ENCODE measurements at places on chromosomes 5 and 9. TPM values are rescaled to one million over a fixed set of nuclear protein-coding genes. Genes with fewer than 3 reads are reported as not detected.

DNA sequence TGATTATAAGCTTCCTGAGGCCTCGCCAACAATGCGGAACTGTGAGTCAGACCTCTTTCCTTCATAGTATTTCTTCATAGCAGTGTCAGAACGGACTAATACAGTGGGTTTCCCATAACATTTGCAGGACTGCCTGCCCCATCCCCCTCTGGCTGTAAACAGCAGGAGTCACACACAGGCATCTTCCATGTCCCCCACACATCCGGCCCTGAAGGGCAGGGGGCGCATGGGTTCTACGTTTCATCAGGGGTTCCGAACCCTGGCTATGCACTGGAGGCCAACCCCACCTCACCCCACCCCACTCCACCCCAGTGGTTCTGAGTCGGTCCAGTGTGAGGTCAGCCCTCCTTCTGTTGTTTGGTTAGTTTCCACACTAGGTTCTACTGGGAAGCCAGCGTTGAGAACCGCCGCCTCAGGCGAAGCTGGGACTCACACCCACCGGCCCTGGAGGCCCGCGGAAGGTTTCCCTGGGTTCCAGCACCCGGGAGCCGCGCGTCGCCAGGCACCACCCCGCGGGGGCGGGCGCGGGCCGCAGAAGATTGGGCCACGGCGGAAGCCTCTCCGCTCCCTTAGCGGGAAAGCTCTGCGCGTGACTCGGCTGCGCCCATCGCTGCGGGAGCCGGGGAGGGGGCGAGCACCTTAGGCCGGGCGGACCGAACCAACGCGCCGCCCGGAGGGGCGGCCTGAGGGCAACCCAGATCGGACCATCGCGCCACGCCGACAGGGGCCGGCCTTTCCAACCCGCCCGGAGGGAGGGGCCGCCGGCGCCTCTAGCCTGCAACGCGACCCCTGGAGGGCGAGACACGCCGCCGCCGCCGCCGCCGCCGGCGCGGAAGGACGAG is at the start of gene RUSC2:
Gene RUSC2, plus strand, starts transcription at position 799 of the 842 bp plus-strand sequence. CDS start 56,411 bp downstream, outside the sequence.
- peak within 1 kb of the TSS; percentile 95 for H3K4me3 ChIP-seq
- no peaks in the 10 kb centered on the region for H3K36me3 ChIP-seq
- H3K27me3 ChIP-seq: peaks cover 20% of the 10 kb centered on the region

DNA sequence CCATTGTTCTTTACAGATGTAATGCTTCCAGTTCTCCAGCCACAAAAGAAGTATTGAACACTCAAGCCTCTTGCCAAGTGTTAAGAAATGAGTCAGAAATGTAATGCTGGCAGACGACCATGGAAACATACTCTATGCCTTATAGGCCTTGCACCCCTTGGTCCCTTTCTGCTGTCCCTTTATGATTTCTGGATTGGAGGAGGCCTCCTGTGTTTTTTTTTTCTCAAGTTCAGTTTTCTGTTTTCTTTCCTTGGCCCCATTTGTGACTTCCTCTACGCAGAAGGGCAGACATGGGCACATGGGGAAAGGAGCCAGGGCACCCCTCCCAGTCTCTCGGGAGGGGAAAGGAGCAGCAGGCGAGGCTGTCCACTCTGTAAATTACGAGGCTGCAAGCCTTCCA is 53.4 kb downstream of the SNX18 start:
- H3K36me3 ChIP-seq: no peaks in the 10 kb centered on the region
- H3K4me1 ChIP-seq: peaks cover 10% of the 10 kb centered on the region
- no peak overlapping the region for H3K27ac ChIP-seq
- no peak overlapping the region for H3K4me3 ChIP-seq

The FAM221B gene
- not detected for total RNA-seq

DNA sequence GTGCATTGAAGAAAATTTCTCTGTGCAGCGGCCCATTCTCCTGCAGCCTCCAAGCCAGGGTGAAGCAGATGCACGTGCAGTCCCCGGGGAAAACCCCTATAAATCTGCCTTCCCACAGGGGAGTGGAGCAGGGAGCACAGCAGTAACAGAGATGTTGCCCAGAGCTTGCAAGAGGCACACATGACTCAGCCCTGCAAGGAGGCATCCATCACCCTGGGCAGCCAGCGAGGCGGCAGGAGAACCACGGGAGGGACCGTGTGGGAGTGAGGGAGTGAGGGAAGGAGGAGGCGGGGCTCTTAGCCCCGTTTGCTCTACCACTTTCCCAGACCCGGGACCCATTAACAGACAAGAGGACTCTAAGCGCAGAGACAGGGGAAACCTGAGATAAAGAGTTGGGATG is 96.2 kb upstream of the ARAP3 start:
- no peaks in the 10 kb centered on the region for H3K36me3 ChIP-seq
- H3K27me3 ChIP-seq: peaks cover 5% of the 10 kb centered on the region
- H3K27ac ChIP-seq: no peak overlapping the region
- H3K4me1 ChIP-seq: peaks cover 5% of the 10 kb centered on the region

GRCh38 chr5:658103-658502 is 35.0 kb downstream of the TPPP start:
- no peak for DNase-seq
- no peaks in the 10 kb centered on the region for H3K27me3 ChIP-seq
- no peaks in the 10 kb centered on the region for H3K4me1 ChIP-seq
- H3K4me3 ChIP-seq: no peak overlapping the region
- peaks cover 39% of the 10 kb centered on the region for H3K36me3 ChIP-seq

The SLC30A5 gene
- total RNA-seq: 60.2 TPM

DNA sequence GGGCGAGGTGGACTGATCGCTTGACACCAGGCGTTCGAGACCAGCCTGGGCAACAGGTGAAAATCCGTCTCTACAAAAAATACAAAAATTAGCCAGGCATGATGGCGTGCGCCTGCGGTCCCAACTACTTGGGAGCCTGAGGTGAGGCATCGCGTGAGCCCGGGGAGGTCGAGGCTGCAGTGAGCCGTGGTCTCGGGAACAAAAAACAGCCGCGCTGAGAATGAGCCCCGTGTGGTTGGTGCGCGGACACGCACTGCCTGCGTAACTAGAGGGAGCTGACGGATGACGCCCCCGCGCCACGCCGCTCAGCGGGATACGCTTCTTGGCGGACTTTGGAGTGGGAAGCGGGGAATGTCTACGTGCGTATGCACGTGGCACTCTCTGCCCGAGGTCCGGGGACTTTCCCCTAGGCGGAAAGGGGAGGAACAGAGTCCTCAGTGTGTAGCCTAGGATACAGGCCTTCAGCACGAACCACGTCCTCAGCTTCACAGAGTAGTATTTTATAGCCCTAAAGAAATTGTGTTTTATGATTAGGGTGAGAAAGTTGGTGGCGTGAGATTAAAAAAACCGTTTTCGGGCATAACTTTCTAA is at the start of gene RMRP:
Gene RMRP, minus strand, starts transcription at position 474 of the 591 bp plus-strand sequence.
- H3K4me1 ChIP-seq: peaks cover 58% of the 10 kb centered on the region
- H3K27ac ChIP-seq: peak within 1 kb of the TSS; percentile 99
- H3K4me3 ChIP-seq: peak within 1 kb of the TSS; percentile 92
